ENCODE measurements at places on chromosomes 11 and 22.

- DNase-seq: peak; percentile 80
Measured at GRCh38 chr11:61695917-61696316, 15.7 kb downstream of the DAGLA start.

- no peak for DNase-seq
Measured at GRCh38 chr11:25943777-25944661, 387.9 kb upstream of the ANO3 start.

DNA sequence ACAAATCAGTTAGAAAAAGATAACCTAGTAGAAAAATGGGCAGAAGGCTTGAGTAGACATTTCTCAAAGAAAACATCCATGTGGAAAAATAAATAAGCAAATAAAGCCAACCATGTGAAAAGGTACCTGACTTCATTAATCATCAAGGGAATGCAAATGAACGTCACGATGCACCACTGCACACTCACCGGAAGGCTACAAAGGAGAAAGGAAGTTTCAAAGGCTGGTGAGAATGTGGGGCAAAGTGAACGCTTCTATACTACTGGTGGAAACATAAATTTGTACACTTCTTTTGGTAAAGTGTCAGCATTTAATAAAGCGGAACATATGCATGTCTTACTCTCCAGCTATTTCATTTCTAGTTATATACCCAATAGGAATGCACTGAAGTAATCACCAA, 166.8 kb downstream of the CSNK2A3 start:
- no peak for DNase-seq

DNA sequence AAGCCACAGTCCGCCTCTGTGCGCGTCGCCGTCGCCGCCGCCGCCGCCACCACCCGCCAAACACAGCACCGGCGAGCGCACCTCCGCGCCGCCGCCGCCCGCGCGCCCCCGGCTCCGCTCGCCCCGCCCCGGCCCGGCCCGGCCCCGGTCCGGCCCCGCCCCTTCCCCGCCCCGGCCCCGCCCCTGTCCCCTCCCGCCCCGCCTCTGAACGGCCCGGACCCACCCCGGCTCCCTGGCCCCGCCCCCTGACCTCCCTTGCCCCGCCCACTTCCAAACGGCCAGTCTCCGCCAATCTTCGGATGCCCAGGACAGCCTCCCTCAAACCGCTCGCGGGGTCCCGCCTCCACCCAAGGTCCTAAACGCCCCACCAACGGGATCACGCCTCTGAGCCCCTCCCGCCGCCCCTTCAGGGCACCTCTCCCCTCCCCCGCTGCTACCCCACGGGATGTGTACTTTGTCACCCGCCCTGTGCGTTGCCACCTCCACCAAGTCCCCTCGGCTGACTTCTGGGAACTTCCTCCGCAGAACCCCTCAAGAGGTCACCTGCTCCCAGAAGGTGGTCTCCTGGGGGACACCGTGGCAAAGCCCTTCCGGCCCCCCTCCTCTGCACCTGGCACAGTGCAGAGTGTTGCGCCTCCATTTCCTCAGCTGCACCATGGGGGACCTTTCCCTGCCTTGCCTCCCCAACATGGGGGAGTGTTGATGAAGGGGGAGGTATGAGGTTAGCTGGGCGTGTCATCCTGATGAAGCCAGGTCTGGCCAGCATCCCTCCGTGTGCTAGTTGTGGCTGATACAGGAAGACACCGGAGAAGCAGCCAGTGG, at the start of gene KIAA0930:
KIAA0930 (minus strand) TSS at position 85 of the 822 bp plus-strand sequence. CDS start 191 bp downstream, outside the sequence.
- DNase-seq: peak; percentile 62

Measured in RPMI7951 (cell line).